Ureter (tissue), 1 donor: ENCODE measurements at places on chromosomes 12 and 14. TPM values are rescaled to one million over a fixed set of nuclear protein-coding genes. Genes with fewer than 3 reads are reported as not detected.

The ENDOU gene
- total RNA-seq = 0.89 TPM

DNA sequence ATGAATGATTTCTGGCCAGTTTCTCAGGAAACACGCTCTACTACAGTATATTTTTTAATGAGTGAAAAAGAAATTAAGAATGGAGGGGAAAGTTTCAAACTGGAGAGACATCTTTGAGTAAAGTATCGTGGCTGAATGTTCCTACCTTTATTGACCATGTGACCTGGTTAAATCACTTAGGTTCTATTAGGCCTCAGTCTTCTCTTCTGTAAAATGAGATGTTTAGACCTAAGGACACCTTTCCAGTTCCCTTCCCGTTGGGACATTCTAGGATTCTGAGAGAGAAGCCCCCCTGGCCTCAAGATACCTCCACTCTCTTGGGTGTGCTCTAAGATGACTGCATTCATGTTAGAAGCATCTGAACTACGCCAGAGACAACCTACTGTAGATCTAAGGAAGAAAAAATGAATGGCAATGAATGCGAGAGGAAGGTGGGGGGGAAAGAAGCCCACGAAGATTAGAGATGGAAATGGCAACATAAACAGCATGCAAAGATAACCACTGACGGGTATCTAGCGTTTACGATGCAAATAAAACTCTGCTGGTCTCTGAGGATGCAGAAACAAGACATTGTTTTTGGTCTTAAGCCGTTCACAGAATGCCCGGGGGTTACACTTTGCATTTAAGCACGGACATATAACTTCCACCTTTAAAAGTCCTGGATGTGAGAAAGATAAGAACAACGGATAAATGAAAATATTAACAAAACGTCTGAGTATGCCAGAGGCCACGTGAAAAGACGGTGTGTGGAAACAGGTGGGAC, 599 bp upstream of the CPSF6 start:
- DNase-seq = no peak

GRCh38 chr12:105222284-105222655, 13.7 kb downstream of the APPL2 start:
- no peak for DNase-seq

The PAPLN gene
- total RNA-seq = 6.7 TPM

DNA sequence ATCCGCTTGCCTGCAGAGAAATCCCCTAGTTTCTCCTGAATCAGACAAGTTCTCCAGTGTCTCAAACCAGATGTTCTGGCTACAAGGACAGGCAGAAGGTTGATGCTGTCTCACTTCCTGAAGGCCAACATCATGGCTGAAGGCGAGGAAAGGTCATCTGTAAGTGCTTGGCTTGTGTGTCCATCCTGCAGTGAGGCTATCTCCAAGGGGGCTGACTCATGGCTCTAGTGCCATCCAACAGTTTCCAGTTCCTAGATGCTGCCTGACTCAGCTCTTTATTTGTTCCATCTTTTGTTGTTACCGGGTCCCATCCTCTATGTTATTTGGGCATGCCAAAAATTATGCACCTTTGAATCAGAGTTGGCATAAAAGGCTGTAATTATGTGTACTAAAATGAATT, 232.1 kb upstream of the TBX3 start:
- DNase-seq = no peak

GRCh38 chr14:97198813-97199212, 401.6 kb downstream of the VRK1 start:
- no peak for DNase-seq

GRCh38 chr12:57420482-57420881, 10.4 kb downstream of the R3HDM2 start:
- no peak for DNase-seq

GRCh38 chr12:113232089-113232839, 11.0 kb downstream of the TPCN1 start:
- DNase-seq = no peak
